Central memory CD8-positive, alpha-beta T cell (primary cell): ENCODE measurements at places on chromosomes 1 and 21.

GRCh38 chr1:218694636-218695035, 349.5 kb downstream of the TGFB2 start:
- no peak for DNase-seq

DNA sequence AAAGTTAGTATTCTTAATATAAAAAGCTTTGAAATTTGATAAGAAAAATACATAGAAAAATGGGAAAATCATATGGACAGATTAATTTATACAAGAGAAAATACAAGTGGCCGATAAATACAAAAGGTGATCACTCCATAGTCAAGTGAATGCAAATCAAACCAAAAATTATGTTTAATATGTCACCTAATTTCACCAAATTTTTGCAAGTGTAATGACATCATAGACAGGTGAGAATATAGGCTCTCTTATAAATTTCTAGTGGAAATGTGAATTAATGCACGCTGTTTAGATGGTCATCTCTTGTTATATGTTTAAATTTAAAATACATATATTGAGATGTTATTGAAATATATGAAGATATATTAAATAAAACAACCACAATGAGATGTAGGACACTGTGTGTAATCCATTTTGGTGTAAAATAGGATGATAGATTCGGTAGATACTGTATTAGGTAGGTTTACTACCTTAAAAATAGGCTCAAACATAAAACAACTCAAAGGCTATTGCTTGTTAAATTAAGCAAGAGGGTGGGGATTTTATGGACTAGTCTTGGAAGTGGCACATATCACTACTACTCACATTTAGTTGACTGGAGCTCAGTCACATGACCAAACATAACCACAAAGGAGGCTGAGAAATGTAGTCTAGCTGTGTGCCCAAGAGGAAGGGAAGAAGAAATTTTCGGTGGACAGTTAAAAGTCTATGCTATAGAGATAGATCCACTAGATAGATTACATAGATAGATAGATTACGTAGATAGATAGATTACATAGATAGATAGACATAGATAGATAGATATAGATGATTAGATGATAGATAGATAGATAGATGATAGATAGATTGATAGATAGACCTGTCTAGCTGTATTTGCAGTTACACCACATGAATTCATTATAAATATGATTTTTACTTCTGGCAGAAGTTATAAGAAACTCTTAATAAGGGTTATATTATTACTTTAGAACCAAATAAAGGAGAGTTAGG, 9.2 kb downstream of the INSL5 start:
- no peak for DNase-seq

- no peak for DNase-seq
These were observed 107.9 kb downstream of the RUNX1 start for GRCh38 chr21:34941162-34941561.

GRCh38 chr1:172177849-172178248, 242.6 kb upstream of the C1orf105 start:
- DNase-seq: no peak

DNA sequence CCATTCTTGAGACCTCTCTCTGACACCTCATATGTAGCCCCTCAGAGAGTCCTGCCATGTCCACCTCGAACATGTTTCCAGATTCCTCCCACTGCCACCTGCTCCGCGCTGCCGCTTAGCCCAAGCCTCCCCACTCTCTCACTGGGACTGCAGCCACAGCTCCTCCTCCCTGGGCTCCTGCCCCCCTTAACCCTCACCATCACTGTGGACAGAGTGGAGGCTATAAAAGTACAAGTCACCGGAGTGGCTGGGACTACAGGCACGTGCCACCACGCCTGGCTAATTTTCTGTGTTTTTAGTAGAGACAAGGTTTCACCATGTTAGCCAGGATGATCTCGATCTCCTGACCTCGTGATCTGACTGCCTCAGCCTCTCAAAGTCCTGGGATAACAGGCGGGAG, 77.0 kb downstream of the VWA5B1 start:
- no peak for DNase-seq

DNA sequence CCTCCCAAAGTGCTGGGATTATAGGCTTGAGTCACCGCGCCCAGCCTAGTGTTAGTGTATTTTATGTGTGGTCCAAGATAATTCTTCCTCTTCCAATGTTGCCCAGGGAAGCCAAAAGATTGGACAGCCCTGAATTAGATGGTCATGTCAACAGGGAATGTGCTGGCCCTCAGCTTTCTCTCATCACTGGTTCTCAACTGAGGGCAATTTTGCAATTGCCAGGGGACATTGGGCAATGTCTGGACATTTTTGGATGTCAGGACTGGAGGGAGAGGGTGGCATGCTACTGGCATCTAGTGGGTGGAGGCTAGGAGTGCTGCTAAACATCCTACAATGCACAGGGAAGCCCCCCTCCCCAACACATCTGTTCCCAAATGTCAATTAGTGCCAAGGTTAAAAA, 95.0 kb downstream of the LAMC2 start:
- DNase-seq: no peak

- peak; percentile 64 for DNase-seq
These were observed 23.8 kb upstream of the LRRC8C start for GRCh38 chr1:89608984-89609725.

- DNase-seq: no peak
These were observed 4.3 kb downstream of the XPR1 start for GRCh38 chr1:180636138-180636537.

GRCh38 chr1:214126697-214127146, 138.9 kb downstream of the PROX1 start:
- no peak for DNase-seq

DNA sequence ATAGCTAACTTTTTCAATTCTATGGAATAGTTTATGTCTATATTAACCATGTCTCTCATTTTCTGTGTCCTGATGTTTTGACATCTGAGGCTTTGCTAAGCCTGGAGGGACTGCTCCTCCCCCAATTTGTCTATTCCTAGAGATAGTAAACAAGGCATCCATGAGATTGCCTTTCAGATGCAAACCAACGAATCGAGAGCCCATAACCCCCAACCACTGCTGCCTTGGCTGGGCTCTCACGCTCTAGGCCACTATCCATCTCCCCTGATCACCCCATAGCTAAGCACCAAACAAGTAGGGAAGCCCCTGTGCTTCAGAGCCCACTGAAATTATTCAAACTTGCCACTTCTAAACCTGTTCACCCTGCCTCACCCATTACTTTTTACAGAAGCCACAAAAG, 437.7 kb downstream of the SETD4 start:
- DNase-seq: no peak

DNA sequence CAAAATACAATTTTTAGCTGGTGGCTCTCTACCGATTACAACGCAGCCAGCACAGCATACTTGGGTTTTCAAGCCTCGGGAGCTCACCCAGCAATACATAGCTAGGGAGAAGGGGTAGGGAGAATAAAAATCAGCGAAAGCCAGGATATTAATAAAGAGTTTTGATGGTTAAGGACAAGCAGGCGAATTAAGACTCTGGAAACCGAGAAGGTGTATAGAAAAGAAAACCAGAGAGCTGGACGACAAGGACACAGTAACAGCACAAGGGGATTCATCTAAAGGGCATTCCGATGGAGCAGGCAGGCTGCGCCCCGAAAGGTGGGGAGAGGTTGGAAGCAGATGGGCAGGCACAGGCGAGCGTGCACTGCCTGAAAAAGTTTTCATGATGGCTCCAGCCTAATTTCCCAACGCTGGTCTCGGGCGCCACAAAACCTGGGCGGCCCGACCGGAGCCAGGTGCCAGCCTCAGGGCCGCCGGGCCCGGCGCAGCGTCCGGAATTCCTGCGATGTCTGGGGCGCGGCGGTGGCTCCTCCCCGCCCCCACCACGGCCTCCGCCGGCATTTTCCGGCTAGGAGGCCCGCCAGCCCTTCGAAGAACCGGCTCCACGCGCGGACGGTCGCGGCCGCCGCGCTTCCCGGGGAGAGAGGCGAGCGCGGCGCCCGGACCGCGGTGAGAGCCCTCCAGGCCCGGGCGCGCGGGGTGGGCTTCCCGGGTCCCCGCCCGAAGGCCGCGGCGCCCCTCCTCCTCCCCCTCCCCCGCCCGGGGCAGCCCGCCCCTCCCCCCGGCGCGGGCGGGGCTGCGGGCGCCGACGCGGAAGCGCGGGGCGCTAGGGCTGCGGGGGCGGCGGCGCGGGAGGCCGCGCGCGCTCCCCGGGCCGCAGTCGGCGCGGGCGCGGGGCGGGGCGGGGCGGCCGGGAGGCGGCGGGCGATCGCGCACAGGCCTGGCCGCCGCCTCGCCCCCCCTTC, 774 bp upstream of the DYRK1A start:
- peak; percentile 39 for DNase-seq

- DNase-seq: no peak
These were observed 69.2 kb downstream of the UBE4B start for GRCh38 chr1:10101929-10102328.

DNA sequence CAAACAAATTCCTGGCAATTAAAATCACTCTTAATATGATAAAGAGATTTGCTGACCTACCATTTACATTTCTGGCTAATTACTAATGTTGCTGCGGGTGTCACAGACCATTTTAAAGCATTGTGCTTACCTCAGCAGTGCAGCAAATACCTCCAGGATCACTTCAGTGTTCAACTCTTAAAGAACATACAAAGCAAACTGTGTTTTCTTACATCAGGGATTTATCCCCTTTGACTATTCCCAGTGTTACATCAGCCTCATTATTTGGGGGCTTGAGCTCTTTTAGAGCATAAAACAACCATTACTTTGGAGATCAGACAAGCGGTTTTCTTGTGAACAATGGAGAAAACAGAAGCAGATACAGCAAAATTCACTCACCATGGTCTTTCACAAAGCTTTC, 185.4 kb downstream of the LYPLAL1 start:
- DNase-seq: no peak

GRCh38 chr21:27498025-27498424, 531.1 kb upstream of the ADAMTS5 start:
- no peak for DNase-seq

- DNase-seq: no peak
These were observed 16.0 kb upstream of the MTARC2 start for GRCh38 chr1:220732137-220732536.

DNA sequence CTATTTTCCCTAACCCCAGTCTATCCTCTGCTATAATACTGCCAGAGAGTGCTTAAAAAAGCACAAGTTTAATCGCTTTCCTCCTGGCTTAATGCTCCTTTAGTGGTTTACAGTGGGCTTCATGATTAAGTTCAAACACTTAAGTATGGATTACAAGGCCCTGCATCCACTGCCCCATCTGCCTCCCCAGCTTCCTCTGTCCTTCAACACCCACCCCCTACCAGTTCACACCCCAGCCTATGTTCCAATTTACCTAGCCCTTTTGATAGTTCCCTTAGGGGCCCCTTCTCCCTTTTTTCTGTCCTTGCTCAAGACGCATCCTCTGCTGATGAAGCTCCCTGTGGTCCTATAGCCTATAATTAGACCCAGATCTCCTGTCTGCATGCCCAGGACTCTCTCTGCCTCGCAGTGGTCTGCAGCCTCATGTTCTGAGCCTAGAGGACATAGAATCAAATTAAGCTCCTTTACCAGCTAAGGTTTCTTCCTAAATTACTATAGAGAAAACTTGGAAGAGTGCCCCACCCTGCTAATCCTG, 212.5 kb downstream of the FGGY start:
- no peak for DNase-seq

GRCh38 chr1:193437785-193438184, 251.4 kb upstream of the B3GALT2 start:
- DNase-seq: no peak

GRCh38 chr1:201006450-201006849, 17.1 kb downstream of the KIF21B start:
- no peak for DNase-seq

GRCh38 chr1:234386122-234386521, 12.9 kb downstream of the COA6 start:
- DNase-seq: no peak

DNA sequence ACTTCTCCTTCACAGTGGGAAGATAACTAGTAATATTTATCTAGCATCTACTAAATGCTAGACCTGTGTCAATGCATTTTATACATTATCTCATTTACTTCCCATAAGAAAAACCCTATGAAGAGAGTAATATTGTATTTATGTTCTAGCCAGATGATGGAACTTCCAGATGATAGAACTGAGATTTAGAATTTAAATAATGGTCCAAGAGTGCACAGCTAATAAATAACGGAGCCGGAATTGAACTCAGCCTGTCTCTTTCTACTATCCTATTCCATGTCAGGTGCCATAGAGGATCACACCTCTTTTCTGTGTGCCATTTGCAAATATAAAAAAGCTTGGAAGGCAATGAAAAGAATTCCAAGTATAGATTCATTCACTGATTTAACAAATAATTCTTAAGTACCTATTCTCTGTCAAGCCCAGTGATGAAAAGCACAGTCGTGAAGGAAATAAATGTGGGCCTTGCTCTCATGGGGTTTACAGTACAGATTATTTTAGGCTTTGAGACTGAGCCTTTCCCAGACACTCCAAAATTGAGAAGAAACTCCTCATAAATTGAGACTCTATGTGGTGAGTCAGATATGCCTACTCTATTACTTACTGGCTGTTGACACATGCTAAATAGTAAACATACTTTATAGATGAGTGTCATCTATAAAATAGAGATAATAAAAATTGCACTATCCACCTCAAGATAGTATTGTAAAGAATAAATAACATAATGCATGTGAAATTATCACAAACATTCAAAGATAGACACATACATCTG, 378.0 kb upstream of the PRMT6 start:
- no peak for DNase-seq

GRCh38 chr1:161803181-161803580, 37.1 kb downstream of the ATF6 start:
- no peak for DNase-seq

GRCh38 chr1:10319750-10320149, 79.1 kb upstream of the PGD start:
- DNase-seq: no peak

- no peak for DNase-seq
These were observed 85.4 kb upstream of the DUSP10 start for GRCh38 chr1:221827307-221827642.

- no peak for DNase-seq
These were observed 164.2 kb upstream of the C1orf174 start for GRCh38 chr1:4064150-4064889.

- DNase-seq: no peak
These were observed 59.4 kb upstream of the SERBP1 start for GRCh38 chr1:67489643-67490042.

DNA sequence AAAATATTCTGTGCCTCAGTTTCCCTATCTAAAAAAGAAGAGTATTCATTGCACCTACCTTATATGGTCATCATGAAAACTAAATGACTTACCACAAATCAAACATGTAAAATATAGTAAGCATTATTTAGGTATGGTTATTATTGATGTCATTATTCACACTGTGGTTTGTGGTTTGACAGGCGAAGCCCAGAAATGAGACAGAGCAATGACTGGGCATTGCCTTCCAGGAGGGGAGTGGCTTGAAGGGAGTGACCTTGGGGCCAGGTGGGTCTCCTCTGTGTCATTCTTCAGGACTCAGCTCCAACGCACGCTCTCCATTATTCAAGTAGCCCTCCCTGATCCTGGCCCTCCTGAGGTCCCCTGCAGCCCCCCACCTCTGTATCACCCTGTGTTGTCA, 133.7 kb downstream of the DMRTA2 start:
- no peak for DNase-seq
